ENCODE measurements at places on chromosomes 3 and 15. TPM values are rescaled to one million over a fixed set of nuclear protein-coding genes. Genes with fewer than 3 reads are reported as not detected.

SEMA7A gene
- polyA plus RNA-seq = not detected

CLEC3B gene
- not detected for polyA plus RNA-seq

EPHA3 gene
- not detected for polyA plus RNA-seq

LARP6 gene
- not detected for polyA plus RNA-seq

PLA2G4E gene
- polyA plus RNA-seq = not detected

B3GALNT1 gene
- 1.0 TPM for polyA plus RNA-seq

DNA sequence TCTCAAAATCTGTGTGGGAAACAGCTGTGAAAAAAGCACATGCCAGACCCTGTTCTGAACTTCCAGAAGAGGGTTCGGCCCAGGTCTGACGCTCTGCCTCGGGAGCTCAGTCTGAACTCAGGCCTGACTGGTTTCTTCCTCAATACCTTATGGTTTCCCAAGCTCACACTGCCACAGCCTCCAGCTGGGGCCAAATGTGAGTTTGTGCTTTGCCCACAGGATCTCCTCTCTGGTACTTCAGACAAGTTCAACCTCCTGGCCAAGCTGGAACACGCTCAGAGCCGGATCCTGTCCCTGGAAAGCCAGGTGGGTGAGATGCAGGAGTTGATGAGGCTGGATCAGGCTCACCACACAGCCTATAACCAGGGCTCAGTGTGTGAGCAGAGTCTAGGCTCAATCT lies 33.8 kb downstream of the CYP11A1 start:
- no peak for DNase-seq

DNA sequence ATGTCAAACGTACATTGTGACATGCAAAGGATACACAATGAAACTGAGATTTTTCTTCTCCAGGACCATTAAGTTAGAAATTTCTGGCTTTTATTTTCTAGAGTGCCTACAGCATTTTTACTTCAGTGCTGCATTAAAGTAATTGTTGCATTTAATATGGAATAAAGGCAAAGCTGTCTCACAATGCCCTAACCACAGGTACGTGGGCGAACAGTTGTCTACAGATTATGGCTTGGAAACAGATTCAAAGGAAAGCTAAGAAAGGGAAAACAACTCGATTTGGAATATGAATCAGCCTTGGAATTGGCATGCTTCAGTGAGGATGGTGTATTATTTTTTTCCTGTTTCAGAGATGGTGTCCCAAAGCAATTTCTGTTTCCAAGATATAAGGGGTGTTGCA lies 79.1 kb upstream of the TUSC7 start:
- DNase-seq = no peak

DNA sequence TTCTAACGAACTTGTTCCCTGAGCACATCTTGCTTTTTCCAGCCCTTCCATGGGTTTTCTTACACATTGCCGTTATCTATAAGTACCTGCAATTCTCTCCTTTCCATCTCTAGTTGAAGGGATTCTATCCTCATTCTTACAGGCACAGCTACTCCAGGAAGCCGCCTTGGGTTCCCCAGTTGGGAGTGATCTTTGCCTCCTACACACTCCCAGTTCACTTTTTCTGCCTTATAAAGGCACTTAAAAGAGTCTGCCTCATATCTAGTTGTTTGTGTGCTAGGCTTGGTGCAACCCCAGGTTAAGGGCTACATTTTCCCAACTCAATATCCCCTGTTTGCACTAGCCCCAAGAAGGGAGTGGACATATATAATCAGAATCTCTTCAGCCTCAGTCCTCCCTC lies 44.0 kb upstream of the IREB2 start:
- DNase-seq = no peak

DNA sequence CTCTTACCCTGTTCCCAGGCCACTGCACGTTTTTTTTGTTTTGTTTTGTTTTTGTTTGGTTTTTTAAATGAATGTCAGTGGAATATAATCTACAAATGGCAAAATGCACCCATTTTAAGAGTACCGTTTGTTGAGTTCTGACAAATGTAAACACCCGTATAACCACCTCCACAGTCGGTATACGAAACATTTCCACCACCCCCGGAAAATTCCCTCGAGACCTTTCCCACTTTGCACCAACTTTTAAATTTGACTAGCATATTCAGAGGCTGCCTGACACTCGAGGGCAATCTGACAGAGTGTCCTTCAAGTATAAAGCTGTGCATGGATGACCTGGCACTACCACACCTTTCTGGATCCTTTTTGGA lies 613 bp upstream of the ARHGEF3 start:
- no peak for DNase-seq

- DNase-seq = no peak
Observed at GRCh38 chr3:169117264-169117663, 546.2 kb downstream of the MECOM start.

GRCh38 chr3:18442756-18443664 lies 17.9 kb upstream of the SATB1 start:
- DNase-seq = no peak

- no peak for DNase-seq
Observed at GRCh38 chr3:114319453-114319852, 25.6 kb downstream of the TIGIT start.

- DNase-seq = peak; percentile 31
Observed at GRCh38 chr15:66619152-66619903, 53.5 kb upstream of the LCTL start.

GRCh38 chr3:127783642-127784160 lies 38.6 kb downstream of the MGLL start:
- DNase-seq = no peak

DNA sequence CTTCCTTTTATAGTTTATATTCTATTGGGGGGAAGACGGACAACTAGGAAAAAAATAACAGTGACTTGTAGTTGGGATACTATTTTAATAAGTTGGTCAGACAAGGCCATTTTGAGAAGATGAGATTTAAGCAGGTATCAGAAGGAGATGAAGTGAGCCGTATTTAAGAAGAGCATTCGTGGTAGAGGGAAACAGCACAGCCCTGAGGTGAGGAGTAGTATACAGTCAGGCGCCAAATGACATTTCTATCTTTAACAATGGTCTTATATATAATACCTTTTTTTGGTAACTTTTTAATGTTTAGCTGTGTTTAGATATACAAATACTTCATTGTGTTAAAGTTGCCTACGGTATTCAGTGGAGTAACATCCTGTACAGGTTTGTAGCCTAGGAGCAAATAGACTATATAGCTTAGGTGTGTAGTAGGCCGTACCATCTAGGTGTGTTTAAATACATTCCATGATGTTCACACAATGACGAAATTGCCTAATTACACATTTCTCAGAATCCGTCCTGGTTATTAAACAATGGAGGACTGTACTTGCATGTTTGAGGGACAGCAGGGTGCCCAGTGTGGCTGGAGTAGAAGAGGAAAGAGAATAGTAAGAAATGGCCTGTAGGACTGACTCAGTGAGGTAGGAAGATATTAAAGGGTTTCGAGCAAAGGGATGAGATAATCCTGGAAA lies 1.6 kb downstream of the NKTR start:
- no peak for DNase-seq

DNA sequence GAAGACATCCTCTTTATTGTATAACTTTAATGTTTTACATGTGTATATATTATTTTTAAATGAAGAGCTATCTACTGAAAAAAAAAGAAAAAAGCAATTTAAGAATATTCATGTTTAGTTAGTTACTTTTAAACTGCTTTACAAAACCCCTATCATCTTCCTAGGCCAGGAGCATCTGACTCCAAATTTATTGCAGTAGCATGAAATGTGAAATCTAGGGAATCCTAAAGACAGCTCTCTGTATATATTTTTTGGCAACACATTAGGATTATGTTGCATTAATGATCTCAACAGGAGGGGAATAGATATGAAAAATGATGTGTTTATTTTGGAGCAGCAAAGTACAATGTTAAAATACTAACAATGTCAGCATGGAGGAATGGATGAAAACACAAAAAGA lies 158.3 kb downstream of the CNTN3 start:
- no peak for DNase-seq

DNA sequence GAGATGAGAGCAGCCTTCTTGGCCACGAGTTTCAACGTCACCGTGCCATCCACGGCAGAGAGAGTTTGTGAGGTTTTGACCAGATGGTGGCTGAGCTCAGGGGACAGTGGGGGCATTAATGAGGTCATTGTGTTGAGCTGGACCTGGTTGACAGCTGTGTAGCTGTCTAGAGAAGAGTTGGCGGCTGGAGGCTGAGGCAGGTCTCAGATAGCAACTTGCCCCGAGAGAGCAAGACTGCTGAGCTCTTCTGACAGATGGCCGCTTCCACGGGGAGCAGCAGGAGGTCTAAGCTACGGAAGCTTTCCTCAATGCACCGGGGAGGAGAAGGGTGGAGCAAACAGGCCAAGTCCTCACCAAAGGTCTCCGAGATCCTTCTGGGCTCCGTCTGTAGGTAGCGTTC lies 44.8 kb upstream of the EIF5A2 start:
- DNase-seq = no peak

DNA sequence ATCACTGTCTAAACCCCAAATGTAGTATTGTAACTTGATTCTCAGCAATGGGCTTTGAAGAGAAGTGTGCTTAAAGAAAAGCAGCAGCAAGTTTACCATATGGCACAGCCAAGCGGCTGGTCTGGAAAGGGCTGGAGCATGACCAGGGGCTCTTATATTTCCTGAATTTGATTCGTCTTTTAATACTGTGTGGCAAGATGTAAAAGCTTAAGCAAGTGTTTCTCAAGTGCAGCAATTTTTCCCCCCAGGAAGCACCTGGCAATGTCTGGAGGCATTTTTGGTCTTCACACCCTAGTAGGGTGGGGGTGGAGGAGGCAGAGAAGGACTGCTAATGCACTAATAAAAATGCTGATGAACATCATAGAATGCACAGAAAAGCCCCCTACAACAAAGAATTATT lies 397.9 kb downstream of the NTRK3 start:
- no peak for DNase-seq

- no peak for DNase-seq
Observed at GRCh38 chr3:80000022-80000421, 232.2 kb upstream of the ROBO1 start.

DNA sequence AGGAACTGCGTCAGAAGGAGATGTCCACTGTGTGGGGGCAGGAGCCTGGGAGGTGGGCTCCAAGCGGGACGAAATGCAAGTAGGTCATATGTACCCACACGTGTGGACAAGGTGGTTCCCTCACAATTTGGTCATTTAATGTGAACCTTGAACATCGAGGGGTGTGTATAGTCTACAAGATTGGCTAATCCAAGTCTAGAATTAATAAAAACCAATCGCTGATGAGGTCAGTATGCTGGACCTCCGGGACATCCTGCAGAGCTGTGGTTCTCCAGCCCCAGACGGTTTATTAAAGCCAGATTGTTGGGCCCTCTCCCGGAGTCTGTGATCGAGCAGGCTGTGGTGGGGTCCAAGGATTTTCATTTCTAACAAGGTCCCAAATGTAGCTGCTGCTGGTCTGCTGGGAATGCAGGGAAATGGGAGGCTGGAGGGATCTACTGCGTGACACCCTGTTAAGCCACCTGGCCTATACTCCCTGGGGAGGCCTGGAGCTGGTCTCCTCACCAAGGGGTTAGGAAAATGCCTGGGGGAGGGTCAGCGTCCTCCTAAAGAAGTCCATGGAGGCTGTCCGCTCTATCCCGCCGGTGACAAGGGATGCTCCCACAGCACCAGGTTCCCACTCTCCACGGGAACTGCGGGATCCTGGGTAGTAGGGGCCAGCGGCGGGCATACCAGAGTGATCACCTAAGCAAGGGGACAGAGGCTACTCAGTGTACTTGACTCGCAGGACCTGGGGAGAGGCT lies 25.1 kb downstream of the PCSK6 start:
- DNase-seq = no peak
